Foreskin keratinocyte (primary cell): ENCODE measurements at places on chromosomes 7 and 10.

DNA sequence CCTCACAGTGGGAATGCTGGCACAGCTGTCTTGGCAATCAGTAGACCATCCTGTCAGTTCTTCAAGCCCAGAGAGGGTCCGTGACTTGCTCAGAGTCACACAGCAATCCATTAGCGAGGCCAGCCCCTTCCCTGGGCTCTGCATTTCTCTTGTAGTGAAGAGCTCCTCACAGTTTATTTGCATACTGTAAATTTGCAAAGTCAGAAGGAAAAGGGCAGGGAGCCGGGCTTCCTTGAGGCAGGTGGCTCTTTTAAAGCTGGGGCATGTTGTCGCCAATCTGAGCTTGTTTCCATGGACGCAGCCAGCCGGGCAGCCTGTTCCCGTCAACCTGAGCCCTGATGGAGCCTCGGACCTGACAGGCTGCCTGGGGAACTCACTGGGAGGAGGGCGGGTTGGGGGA is 123.4 kb downstream of the CUX1 start:
- no peak for DNase-seq

GRCh38 chr7:158609313-158609974 is 21.8 kb upstream of the PTPRN2 start:
- no peak for DNase-seq

DNA sequence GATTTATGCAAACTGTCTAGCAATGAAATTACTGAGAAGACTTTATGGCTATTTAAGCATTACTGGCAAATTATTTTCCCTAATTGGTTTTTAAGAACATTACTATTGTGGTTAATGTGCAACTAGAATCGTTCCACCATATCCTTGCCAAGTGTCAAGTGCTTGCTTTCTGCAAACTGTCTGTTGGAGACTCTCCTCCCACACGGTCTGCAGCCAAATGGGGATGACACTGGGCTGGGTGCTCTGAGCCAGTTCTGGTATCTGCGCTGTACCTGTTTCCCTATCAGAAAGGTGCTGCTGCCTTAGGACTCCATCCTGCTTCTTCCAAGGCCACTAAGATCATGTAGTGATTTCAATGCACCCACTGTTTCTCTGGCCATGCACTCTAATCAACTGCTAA is 110.4 kb downstream of the RAMP3 start:
- DNase-seq: no peak

DNA sequence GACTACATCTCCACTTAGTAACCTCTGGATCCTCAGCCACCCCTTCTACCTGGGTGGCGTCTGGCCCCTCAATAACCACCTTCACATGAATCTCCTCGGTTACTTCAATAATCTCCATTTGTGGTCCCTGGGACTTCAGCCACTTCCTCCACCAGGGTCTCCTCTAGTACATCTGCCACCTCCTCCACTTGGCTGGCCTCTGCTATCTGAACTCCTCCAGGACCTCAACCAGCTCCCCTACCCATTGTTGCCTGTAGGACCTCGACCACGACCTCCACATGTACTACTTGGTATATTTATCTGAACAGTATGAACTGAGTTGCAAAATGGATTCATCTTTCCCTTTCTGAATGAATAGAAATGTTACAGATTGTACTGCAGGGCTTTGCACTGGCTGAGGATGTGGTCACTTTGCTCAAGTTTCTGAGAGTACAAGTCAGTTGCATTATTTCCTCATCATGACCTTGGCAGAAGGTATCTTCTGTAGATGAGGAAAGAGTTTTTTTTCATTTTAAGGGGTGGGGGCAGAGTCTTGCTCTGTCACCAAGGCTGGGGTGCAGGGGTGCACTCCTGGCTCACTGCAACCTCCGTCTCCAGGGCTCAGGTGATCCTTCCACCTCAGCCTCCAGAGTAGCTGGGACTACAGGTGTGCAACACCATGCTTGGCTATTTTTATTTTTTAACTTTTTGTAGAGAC is 36.0 kb downstream of the MAT1A start:
- no peak for DNase-seq

DNA sequence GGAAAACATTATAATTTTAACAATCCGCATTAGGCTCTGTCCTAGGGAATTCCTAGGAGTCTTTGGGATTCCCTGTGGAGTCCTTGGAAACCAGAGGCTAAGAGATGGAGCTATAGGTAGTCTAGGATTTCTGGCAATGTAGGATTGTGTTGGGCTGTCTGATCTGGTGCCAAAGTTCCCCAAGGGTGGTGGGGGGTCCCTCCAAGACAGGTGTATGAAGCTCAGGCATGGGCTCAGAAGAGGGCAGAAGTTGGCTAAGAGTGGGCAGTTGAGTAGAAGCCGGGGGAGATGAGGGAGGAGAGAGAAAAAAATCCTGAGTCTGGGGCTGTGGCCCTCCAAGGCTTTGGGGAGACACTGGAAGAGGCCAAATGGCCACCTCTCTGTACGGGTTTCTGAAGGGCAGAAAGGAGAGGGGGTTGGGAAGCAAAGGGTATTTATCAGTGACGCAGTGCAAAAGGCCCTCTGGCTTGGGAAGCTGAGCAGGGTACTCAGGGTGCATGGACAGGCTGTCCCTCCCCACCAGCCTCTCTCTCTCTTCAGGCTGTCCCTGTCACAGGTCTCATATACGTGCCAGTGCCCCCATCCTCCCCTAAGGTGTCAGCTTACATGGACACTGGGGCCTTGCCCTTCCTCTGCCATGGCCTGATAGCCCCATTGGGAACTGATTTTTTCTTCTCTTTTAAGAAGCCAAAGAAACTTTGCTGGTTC is 929 bp downstream of the HOXA6 start:
- peak; percentile 15 for DNase-seq

DNA sequence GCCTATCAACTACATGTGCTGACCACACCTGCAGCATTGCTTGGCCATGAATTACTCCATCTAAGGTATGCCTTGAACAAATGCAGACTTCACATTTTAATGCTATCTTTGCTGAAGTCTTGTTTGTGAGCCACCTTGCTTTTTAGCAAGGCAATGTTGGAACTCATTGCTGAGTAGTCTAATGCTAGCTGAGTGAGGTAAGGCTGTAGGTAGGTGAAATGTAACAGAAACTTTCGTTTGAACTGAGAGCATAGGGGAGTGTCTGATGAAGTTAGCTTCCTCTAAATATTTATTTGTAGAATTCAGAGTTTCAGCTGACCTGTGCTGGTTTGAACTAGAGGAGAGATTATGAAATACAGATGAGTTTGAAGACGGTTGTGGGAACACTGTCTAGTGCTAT is 238.5 kb downstream of the SEMA3A start:
- no peak for DNase-seq

- no peak for DNase-seq
Observed at GRCh38 chr7:3162289-3162688, 118.6 kb upstream of the CARD11 start.

- DNase-seq: peak; percentile 55
Observed at GRCh38 chr7:134766779-134767519, 12.5 kb upstream of the CALD1 start.

DNA sequence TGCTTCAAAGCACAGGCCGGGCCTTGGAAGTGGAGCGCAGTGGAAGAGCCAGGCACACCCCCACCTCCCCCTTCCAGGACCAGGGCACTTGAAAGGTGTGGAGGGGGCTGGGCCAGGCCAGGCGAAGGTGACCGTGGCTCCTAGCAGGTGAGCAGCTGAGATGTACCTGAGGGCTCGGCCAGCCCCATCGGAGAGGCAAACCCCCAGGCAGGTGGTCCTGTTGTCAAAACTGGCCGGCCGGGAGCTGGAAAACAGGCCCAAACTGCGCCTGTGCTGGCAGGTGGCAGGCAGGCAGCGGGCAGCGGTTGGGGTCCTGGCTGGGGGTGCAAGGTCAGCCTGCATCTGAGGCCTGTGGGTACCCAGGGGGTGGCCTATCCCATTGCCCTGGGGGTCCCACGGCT is 96.4 kb upstream of the DNAAF5 start:
- DNase-seq: no peak

- peak; percentile 87 for DNase-seq
Observed at GRCh38 chr10:82826132-82826531, 951.1 kb downstream of the NRG3 start.

GRCh38 chr7:44240983-44241510 is 40.3 kb downstream of the YKT6 start:
- DNase-seq: peak; percentile 69
